ENCODE measurements at places on chromosomes 7 and 10. TPM values are rescaled to one million over a fixed set of nuclear protein-coding genes. Genes with fewer than 3 reads are reported as not detected.

- no peak for DNase-seq
These were observed 53.1 kb downstream of the SLK start for GRCh38 chr10:104020020-104020419.

GRCh38 chr10:55024713-55025112 lies 223.7 kb upstream of the PCDH15 start:
- no peak for DNase-seq

The SAP25 gene
- polyA plus RNA-seq, result 0.37 TPM

DNA sequence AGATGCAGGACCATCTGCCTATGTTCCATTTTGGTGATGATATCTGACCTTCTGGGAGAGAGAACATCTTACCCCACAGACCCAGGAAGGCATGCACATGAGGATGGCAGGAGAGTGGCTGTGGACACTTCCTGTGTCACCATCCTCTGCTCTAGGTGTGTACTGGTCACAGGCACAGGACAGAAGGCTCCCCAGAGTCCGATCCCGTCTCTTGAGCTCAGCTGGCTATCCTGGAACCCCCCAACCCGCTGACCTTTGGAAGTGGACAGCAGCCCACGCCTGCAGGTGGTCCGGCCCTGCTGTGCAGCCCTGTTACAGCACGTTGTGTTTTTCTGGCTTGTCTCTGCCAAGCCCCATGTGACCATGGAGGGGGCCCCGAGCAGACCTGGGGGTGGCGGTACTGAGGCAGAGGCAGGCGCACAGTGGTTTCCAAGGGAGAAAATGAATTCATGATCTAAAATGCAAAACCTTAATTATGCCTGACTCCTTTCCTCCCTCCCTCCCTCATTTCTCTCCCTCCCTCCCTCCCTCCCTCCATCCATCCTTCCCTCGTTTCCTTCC lies 178.8 kb downstream of the CUX1 start:
- DNase-seq, result no peak

The COG5 gene
- polyA plus RNA-seq, result 27.2 TPM

GRCh38 chr10:94344522-94345122 lies 18.1 kb downstream of the NOC3L start:
- DNase-seq, result no peak

The OR2A7 gene
- not detected for polyA plus RNA-seq

DNA sequence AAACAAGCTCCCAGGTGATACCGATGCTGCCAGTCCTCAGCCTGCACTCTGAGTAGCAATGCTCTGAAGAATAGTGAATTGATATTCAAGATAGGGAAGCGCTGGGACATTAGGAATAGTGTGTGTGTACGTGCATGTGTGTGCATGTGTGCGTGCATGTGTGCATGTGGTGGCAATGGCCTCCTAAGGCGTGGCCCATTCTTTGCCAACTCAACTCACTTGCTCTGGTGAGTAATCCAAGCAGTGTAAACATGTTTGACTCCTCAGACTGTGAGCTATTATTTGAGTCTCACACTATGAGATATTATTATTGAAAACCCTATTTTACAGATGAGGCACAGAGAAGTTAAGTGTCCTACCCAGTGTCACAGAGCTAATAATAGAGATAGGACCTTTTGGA lies 186.6 kb downstream of the RAB11FIP2 start:
- DNase-seq, result no peak

The C10orf62 gene
- polyA plus RNA-seq, result not detected

The PHF14 gene
- polyA plus RNA-seq, result 32.2 TPM

The PDE6C gene
- not detected for polyA plus RNA-seq

The VPS37D gene
- 2.9 TPM for polyA plus RNA-seq

DNA sequence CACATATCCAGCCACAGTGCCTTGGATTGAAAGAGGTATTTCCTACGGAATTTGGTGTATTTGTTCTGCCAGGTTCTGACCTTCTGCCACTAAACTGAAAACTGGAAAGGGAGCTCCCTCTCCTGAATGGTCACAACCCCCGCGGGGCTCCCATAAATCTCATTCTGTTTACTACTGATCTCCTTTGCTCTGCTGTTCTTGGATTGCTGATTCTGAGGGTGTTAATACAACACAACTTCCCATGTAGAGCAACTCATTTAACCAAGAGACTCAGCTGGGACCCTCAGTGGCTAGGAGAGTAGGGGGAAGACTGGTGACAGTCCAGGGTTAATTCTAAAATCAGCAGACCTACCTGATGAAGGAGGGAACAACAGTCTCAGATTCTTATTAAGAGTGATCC lies 662.9 kb downstream of the INHBA start:
- no peak for DNase-seq

The DOCK1 gene
- 28.3 TPM for polyA plus RNA-seq

DNA sequence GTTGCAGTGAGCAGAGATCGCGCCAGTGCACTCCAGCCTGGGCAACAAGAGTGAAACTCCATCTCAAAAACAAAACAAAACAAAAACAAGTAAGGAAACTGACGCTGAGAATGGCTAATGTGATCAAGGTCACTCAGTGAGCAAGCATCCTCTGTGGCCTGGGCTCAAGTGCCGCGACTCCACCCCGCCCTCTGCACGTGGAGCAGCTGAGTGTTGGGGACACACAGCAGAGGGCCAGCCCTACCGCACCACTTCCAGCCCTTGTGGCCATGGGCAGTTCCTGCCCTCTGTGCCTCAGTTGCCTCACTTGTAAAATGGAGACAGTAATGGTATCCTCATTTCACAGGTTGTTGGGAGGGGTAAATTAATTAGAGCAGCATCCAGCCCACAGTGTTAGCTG lies 21.0 kb upstream of the OPALIN start:
- DNase-seq, result no peak

The UBTD1 gene
- 10.4 TPM for polyA plus RNA-seq

The JCAD gene
- 5.5 TPM for polyA plus RNA-seq

The ZNF138 gene
- polyA plus RNA-seq, result 3.8 TPM

The CLRN3 gene
- 0.08 TPM for polyA plus RNA-seq

DNA sequence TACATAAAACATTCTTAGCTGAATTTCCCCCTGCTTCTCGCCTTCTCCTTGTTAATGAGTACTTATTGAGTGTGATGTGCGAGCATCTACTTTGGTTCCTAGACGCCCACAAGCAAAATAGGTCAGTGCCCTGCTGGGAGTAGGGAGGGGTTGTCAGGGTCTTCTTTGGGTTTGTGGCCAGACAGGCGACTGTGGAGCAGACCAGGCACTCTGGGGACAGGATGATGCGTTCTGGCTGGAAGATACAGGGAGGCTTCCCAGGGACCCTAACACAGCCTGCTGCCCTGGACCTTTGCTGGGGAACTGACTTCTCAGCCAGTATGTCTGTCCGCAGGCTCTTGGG lies 227.2 kb downstream of the CUX1 start:
- DNase-seq, result no peak

The LRIT1 gene
- not detected for polyA plus RNA-seq

The NKX2-3 gene
- polyA plus RNA-seq, result not detected

GRCh38 chr10:31959461-31960173 lies 31.0 kb upstream of the ARHGAP12 start:
- no peak for DNase-seq

The POLR3A gene
- polyA plus RNA-seq, result 10.9 TPM

The MCM10 gene
- 24.3 TPM for polyA plus RNA-seq

- no peak for DNase-seq
These were observed 10.0 kb downstream of the BTBD16 start for GRCh38 chr10:122281018-122281626.

- DNase-seq, result no peak
These were observed 4.9 kb downstream of the HKDC1 start for GRCh38 chr10:69224862-69225657.

The POLR2J gene
- polyA plus RNA-seq, result 104 TPM

- DNase-seq, result no peak
These were observed 85.3 kb downstream of the LARP4B start for GRCh38 chr10:846126-846685.

GRCh38 chr10:43384252-43385221 lies 13.1 kb downstream of the FXYD4 start:
- DNase-seq, result peak; percentile 21

- no peak for DNase-seq
These were observed 767 bp downstream of the KRIT1 start for GRCh38 chr7:92244808-92245486.

DNA sequence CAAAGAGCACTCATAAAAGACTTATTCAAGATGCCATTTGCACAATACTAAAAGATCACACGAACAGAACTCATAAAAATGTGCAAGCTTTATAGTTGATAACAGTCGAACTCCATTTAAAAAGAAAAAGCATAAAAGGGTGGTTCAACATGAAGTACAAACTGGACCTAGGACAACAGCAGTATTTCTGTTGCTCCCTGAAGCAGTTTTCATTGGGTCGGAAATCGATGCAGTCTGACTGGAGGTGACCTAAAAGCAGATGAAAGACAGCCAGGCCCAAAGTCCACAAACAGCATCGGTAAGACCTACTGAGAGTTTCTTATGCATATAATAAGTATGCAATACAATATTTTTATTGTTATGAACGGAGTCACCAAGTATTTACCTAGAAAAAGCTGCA lies 23.9 kb downstream of the FAM171A1 start:
- DNase-seq, result no peak

DNA sequence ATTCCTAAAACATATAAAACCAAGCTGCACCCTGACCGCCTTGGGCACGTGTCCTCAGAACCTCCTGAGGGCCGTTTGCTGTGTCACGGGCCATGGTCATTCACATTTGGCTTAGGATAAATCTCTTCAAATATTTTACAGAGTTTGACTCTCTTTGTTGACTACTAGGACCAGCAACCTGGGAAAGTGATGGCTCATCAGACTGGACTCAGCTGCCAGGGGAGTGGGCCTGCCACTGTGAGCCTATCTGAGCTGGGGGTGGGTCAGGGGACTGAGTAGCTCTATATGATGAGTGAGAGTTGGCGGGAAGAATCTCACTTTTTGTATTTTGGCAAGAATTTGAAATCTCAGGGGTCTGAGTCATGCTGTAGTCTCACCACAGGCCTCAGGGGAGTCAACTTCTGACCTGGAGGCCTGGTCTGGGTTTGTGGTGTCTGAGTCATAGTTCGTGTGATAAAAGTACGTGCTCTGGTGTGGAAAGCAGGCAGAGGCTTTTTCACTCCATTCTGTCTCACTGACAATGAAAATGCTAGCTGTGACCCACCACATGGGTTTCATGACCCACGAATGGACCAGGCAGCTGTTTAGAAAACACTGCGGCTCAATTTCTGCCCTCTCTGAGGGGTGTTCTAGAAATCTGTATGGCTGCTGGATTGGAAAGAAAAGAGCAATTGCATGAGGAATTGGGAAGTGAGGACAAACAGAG lies 4.2 kb upstream of the UPP1 start:
- DNase-seq, result peak; percentile 88

- no peak for DNase-seq
These were observed 750 bp upstream of the CDK14 start for GRCh38 chr7:90595342-90595800.

GRCh38 chr7:47202146-47202783 lies 379.6 kb downstream of the TNS3 start:
- no peak for DNase-seq

The NCF1 gene
- polyA plus RNA-seq, result not detected

DNA sequence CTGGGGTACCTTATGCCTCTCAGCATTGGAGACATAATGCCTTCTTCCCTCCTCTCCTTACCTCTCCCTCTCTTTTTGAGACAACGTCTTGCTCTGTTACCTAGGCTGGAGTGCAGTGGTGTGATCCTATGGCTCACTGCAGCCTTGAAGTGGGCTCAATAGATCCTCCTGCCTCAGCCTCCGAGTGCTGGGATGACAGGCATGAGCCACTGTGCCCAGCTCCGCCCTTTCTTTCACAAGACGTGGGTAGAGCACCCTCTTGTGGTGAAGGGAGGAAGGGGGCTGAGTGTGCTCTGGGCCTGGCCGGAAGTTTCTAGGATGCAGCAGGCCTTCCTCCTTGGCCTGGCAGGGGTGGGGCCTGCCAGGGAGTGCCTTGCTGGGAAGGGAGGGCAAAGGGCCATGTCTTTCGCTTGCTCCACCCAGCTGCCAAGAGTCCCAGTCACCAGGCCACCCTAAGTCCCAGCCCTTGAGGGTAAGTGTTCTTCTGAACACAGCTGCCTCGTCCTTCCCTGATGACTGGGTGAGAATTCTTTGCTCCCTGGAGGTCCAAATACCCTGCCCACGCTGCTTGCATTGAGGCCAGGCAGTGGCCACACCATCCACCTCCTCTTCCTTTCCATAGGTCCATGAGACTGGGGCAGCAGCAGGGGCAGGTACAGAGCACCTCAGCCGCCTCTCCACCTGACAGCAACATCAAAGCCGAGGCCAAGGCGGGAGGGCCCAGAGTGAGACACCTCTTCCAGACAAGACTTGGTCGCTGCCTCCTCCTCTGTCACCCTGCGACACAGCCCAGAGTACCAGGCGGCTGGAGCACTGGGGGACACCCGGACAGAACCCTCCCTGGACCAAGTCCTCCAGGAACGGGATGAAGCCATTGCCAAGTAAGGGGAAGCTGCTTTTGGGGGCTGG lies 3.7 kb downstream of the ABHD11 start:
- peak; percentile 94 for DNase-seq

DNA sequence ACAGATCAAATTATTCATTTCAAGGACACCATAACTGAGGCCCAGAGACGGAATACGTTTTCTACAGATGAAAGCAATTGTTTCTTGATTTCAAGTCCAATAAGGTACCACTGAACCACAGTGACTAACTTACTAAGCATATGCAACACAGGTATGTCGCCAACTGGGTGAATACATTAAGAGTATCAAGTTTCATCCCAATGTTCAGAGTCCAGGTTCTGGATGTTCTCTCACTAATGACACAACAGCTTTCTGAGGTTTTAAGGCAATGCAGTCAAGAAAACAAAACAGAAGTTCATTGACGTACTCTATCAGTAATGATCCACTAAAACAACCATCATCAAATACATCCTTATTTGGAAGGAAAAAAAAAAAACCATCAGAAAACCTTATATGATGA lies 35.8 kb downstream of the NSUN6 start:
- no peak for DNase-seq

DNA sequence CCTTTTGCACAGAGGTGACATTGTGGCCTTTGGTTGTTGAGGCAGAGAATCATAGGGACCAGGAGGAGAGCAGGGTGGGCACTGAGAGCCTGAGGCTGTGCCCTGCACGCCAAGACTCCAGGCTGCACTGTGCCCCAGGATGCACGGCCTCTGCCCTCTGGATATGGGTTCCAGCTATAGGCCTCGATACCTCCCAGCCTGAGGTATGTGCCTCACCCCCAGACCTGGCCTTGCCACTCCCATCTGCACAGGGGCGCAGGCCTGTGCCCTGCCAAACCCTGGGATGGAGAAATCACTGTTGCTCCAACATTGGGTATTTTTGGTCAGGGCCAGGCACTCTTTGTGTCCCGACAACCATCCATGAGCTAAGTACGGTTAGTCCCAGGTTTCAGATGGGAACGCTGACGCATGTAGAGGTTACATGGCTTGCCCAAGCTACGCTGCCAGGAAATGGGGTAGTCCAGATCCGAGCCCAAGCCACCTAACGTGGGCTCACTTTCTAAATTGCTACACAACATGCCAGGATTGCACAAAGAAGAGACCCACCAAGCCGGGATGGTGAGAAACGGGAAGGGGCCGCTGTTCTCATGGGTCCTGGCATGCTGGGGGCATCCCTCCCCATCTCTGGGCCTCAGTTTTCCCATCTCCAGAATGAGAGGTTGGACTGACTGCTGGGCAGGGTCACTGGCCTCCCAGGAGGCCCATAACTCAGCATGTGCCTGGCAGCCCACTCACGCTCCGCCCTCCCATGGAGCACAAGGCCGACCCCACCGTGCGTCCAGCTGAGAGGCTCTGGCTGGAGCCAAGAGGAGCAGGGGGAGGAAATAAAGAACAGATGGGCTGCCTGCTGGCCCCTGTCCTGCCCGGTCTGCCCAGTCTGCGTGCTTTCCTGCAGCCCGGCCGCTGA lies 44.2 kb downstream of the ZCCHC24 start:
- DNase-seq, result no peak

The HOXA7 gene
- 4.8 TPM for polyA plus RNA-seq

GRCh38 chr10:50577010-50577409 lies 46.7 kb downstream of the SGMS1 start:
- DNase-seq, result no peak

GRCh38 chr7:44808914-44809393 lies 12.5 kb downstream of the PPIA start:
- DNase-seq, result peak; percentile 42

The ACTL6B gene
- not detected for polyA plus RNA-seq
